ENCODE measurements at places on chromosomes 2 and 18.

DNA sequence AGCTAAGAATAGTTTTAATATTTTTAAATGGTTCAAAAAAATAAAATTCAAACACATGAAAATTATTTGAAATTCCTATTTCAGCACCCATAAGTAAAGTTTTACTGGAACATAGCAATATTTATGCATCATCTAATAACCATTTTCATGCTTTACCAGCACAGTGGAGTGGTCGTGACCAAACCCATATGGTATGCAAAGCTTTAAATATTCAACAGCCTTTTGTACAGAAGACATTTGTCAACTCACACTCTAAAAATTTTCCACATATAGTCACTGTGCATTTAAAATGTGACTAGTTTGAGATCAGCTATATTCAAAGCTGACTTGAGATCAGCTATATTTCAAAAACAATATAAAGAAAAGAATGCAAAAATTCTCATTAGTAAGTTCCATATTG lies 46.2 kb downstream of the PUM2 start:
- no peak for DNase-seq

GRCh38 chr2:96143231-96143847 lies 1.9 kb downstream of the DUSP2 start:
- peak; percentile 42 for DNase-seq

DNA sequence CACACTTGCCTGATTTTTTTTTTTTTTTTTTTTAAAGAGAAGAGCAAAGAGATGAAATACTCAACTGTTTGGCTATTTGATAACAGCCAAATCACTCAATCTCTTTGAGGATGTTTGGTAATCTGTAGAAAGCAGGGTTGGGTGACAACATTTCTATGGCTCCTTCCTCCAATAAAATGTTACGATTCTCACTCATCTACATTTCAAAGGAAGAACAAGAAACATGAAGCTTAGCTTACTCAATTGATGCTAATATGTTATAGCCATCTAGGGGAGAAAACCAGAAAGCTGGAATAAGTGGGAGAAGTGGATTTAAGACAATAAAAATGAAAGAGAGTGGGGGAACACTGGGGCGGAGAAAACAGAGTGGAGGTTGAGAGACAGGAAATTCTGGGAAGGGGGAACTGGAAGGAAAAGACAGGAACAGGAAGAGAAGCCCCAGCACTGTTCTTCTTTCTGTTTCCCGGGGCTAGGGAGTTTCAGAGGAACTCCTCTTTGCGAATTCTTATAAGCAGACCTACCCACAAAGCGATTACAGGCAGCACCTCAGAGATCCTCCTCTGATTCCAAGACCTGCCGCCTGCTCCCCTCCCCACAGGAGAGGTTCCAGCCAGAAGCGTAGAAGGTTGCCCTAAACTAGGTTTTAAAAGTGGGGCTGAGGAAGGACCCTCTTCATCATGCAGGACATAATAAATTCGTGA lies 13.3 kb downstream of the ST3GAL5 start:
- DNase-seq, result no peak

GRCh38 chr2:156826341-156826933 lies 390.3 kb downstream of the GPD2 start:
- DNase-seq, result no peak

DNA sequence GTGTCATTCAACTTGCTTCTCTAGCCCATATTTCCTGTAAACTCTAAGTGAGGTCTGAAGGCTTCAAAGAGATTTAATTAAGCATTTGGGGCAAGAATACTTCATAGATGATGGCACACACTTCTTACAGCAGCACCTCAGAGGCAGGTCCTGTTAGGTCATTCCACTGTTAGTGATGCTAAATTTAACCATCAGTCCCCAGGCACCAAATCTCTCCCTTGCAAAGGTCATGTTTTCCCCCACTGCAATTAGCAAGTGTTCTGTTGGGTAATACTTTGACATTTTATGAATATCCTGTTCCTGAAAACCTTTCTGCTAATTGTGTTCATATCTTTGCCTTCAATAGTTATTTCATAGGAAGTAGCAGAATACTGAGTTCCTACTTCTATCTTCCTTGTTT lies 117.0 kb downstream of the STK39 start:
- DNase-seq, result no peak

GRCh38 chr2:203681978-203682377 lies 24.5 kb upstream of the CD28 start:
- no peak for DNase-seq

DNA sequence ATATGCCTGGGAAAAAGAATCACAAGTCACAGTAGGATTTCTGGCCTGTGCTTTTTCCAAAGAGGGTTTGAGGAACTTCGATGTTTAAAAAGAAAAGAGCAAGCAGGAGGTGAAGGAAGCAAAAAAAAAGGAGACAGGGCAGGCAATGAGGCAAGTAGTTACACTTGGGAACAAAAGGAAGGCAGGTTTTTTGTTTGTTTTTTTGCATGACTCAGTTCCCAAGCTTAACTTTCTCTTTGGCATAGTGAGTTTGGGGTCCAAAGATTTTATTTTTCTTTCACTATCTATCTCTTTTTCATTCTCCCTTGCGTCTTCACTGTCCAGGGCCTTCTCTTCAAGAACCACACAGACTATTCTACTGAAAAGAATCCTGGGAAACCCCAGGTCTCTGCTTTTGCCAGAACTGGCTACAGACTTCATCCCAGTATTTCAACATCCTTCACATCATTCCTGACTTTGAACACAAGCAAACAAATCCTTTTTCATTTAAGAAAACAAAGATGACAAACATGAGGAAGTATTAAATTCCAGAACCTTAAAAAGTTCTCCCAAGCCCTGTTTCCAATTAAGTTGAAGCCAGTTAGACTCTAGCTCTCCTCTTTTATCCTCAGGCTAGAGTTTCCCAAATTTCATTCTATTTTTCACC lies 210.7 kb upstream of the RND3 start:
- DNase-seq, result no peak

GRCh38 chr18:5369513-5369912 lies 74.0 kb upstream of the ZBTB14 start:
- DNase-seq, result no peak

- DNase-seq, result no peak
These were observed 38.7 kb downstream of the TWIST2 start for GRCh38 chr2:238886453-238887094.

DNA sequence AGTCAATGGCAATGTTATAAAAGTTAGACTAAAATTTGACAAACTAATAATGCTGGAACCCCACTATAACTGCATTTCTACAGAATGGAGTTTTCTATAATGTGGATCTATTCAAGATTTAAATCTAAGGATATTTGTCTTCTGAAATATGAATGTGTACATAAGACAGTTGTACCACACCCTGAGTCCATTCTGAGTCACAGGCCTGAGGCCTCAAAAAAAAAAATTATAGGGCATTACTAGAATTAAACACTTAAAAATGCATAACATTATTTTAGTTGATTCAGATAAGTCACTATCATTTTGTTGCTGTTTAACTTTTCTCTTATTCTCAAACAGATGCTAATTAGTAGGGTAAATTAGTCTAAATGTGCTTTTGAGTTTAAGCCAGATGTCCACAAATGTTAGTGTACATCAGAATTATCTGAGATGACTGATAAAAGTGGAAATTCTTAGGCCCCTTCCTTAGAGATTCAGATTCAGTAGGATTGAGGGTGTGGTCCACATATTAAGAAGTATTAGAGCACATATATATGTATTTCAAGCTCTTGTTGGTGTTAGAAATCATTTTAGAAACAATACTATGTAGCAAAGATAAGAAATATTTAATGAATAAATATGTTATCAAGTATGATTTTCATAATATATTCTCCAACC lies 42.4 kb upstream of the COL5A2 start:
- DNase-seq, result no peak

GRCh38 chr2:207729465-207729998 lies 18.1 kb downstream of the CCNYL1 start:
- no peak for DNase-seq

GRCh38 chr18:36798738-36799473 lies 29.9 kb downstream of the TPGS2 start:
- no peak for DNase-seq

DNA sequence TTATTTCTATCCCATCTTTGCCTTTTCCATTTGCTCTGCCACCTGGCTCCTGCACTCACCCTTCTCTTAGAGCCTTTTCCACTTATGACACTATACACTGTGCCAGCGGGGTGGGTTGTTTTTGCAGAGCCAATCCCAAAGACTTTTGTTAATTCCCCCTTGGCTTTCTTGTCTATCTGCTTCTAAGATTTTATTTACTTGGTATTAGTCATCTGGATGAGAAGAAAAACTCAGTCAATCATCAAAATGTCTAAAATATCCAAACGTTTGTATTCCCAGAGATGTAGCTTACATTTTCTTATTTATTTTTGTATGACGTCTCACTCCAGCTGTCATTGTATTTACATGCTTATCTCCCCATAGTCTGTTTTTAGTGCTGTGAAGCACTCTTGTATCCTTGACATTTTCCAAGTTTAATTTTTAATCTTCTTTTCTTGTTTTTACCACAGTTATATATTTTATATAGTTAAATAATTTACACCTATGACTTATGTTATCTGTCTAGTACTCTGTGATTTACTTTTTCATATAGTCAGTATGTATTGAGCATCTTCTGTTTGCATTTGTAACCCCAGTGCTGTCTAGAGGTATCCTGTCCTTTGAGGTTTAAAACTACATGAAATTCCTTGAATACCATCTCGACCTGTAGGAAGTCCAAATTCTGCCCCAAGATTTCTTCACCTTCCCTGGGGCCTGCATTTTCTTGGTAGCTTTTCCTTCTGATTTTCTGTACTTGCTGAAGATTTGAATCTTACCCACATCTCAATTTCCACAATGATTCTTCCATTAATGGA lies 55.1 kb downstream of the COL4A3 start:
- DNase-seq, result no peak

GRCh38 chr2:122960759-122961641 lies 1064.1 kb upstream of the CNTNAP5 start:
- DNase-seq, result no peak

- DNase-seq, result no peak
These were observed 228.3 kb downstream of the SRBD1 start for GRCh38 chr2:45382744-45383143.

GRCh38 chr2:80288576-80288975 lies 16.0 kb downstream of the LRRTM1 start:
- no peak for DNase-seq

- no peak for DNase-seq
These were observed 15.9 kb downstream of the SMAD7 start for GRCh38 chr18:48934723-48935432.

- DNase-seq, result no peak
These were observed 2.7 kb downstream of the TUBB6 start for GRCh38 chr18:12310762-12311161.

- DNase-seq, result no peak
These were observed 144.4 kb downstream of the MBP start for GRCh38 chr18:76988031-76988826.

GRCh38 chr18:10258836-10259474 lies 195.5 kb upstream of the APCDD1 start:
- DNase-seq, result no peak

DNA sequence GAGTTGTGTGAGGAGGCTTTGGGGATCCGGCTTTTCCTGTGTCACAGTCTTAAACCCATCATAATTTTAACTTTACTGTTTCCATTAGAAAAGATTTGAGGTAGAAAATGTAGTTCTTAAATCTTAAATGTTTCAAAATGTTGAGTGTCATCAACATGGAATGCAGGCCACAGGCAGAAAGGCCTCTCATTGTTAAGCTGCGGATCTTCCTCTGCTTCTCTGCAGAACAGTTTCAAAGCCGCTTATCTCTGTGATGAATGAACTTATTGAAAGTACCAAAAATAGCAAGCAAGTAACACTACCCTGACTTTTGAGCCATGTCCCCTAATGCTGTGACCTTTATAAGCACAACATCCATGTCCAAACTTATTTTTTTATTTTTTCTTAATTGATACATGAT lies 1645.8 kb downstream of the DPP10 start:
- DNase-seq, result no peak

GRCh38 chr2:42828487-42829425 lies 36.4 kb upstream of the HAAO start:
- peak; percentile 74 for DNase-seq

DNA sequence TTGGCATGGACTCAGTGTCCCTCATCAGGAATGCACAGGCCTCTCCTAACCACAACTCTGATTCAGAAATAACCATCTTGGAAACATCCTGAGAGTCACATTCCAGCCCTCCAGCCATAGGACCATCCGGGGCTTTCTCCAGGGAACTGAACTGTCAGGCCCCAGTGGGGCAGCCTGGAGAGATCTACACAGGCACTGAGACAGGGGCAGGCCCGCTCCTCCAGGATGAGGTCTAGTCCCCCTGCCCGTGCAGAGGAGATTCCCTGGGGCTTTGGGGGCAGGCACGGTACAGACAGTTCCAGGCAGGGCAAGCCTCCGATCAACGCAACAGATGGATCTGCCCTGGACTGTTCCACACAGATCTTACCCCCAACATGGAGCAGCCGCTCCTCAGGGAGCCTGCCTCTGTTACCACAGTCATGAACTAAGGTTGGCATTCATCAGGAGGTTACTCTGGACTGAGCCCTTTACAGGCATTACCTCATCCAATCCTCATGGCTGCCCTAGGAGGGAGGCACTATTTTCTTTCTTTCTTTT lies 12.0 kb downstream of the KCNK3 start:
- DNase-seq, result no peak

GRCh38 chr2:18518116-18519111 lies 42.0 kb downstream of the RDH14 start:
- no peak for DNase-seq

DNA sequence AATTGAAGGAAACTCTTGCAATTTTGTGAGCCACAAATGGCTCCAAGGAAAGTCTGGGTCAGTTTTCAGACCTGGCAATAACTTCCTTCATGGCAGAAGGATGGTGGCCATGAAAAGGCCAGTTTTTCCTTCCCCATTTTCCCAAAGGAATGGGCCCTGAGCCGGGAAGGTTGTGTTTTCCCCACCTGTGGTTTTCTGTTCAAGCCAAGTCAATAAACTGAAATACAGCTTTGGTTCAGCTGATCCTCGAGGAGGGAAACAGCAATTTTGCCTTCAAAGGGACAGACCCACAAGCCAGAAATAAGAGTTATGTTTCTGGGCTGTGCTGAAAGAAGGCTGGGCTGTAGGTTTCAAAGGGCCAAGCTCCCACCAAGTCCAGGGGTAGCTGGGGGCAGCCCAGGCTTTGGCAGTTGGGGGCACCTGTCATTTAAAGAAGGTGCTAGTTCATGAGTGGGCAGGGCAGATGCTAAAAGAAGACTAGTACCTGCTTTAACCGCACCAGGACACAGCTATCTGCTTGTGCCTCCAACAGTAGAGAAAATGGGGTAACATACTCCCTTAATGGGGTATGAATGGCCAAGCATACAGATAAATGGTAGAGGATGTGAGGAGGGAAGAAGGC lies 97.0 kb downstream of the TTC32 start:
- DNase-seq, result no peak

GRCh38 chr2:36355151-36355889 lies at the start of gene CRIM1:
Gene CRIM1 (plus strand): TSS chr2:36355778. CDS start chr2:36356293, 515 bp downstream.
- peak; percentile 63 for DNase-seq

DNA sequence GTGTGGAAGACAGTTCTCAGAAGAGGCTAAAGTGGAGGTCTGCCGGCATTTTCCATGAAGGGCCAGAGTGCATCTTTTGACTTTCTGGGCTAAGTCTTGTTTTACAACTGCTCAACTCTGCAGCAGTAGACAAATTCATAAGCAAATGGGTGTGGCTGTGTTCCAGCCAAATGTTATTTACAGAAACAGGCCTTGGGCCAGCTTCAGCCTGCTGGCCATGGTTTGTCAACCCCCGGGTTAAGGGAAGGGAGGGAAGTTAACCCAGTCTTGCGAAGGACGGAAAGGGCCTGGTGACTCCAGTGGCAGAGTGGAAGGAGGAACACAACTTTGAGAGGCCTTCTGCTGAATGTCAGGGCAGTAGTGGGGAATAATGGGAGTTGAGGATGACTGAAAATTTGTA lies 34.3 kb upstream of the NCKAP5 start:
- no peak for DNase-seq

- no peak for DNase-seq
These were observed 13.2 kb downstream of the MROH2A start for GRCh38 chr2:233791151-233791882.
